ENCODE measurements at places on chromosomes 3 and 15.

- DNase-seq: no peak
These were observed 493.1 kb downstream of the FHIT start for GRCh38 chr3:60758171-60758570.

DNA sequence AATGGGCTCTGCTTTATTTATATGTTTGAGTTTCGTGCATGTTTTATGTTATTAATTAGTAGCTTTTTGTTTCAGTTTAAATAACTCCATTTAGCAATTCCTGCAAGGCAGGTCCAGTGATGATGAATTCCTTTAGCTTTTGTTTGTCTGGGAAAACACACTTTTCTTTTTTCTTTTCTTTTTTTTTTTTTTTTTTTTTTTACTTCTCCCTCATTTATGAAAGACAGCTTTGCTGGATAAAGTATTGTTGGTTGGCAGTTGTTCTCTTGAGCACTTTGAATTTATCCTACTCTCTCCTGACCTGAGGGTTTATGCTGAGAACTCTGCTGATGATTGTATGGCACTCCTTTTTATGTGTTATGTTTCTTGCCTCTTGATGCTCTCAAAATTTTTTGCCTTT is 35.7 kb downstream of the TMEM39A start:
- DNase-seq: no peak

DNA sequence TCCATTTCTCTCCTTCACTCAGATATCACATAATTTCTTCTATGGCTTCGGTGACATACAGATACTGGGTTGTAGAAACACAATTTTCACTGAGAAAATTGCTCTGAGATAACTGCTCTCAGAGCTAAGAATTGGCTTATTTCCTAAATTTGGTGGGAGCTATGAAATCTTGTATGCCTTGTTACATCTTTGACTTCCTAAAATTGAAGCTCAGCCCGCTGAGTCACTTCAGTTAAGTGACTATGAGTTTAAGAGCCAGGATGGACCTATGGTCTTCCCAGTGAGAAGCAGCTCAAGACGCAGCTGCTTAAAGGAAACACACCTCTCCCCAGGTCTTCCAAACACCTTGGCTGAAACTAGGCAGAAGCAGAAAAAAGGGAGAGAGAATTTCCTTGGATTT is 56.4 kb downstream of the EFHB start:
- no peak for DNase-seq

DNA sequence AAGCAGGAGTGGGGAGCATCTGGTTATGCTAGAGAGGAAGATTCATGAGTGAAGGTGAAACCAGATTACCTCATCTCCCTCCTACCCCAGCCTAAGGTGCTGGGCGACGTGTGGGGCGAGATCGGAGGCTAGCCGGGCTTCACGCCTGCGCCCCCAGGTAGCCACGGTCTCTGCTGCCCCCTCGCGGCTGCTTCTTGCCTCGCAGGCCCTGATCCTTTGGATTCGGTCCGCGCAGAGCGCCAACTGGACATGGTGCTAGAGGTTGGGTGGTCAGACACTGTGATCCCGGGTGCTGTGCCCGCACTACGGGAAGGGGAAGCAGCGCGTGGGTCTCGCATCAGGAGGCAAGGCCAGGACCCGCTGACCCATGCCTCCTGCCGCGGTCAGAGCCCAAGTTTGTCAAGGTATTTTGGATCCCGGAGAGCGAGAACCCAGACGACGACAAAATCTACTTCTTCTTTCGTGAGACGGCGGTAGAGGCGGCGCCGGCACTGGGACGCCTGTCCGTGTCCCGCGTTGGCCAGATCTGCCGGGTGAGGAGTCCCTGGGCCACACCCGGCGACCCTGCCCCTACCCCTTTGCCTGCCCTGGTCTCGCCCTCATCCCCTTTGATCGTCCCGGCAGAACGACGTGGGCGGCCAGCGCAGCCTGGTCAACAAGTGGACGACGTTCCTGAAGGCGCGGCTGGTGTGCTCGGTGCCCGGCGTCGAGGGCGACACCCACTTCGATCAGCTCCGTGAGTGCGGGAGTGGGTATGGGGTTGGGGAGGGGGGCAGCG is 4.2 kb downstream of the SEMA3B start:
- DNase-seq: peak; percentile 93

DNA sequence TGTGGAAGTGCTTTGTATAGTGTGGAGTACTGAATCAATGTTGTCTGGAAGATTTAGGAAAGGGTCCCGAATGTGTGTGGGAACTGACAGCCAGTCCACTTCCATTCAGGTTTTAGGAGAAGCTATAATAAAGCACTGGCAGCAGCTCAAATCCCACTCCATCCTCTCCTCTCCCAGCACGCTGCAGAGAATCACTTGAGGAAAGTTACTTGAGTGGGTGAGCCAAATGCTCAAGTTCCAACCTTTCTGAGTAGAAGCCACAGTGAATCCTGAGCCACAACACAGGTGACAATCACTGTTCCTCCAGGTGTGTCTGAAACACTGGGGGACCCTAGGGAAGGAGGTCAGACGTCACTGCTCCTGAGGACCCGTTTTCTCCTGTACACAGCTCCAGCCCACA is 106.5 kb downstream of the TIGIT start:
- no peak for DNase-seq

DNA sequence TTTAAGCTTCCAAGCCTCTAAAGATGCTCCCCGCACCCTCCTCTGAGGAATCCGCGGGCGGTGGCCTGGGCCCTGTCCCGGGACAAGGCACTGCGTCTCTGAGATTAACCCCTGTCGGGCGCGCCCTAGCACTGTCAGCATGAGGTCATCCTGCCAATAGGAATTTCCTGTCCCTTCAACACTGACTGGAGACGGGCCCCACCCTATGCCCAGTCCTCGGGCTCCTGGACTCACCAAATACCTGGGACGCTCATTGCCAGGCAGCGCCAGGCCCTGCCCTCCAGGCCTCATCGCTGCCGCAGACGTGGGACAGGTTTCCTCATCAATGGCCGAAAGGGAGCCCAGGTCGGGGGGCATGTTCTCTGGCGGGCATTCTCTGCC is 67.6 kb upstream of the SH3GL3 start:
- no peak for DNase-seq

- DNase-seq: no peak
These were observed 58.5 kb downstream of the CCNL1 start for GRCh38 chr3:157101486-157101885.

Measured in Right ventricle myocardium superior (tissue), 1 donor.